ENCODE measurements at places on chromosomes 12 and 14. TPM values are rescaled to one million over a fixed set of nuclear protein-coding genes. Genes with fewer than 3 reads are reported as not detected.
A peak's percentile ranks its signal among the peaks of the same experiment; 100 is the strongest.

- no peaks in the 10 kb centered on the region for H3K36me3 ChIP-seq
- no peak overlapping the region for H3K27ac ChIP-seq
- H3K4me3 ChIP-seq, result no peak overlapping the region
- no peaks in the 10 kb centered on the region for H3K27me3 ChIP-seq
Observed at GRCh38 chr12:78101946-78102635, 271.4 kb downstream of the NAV3 start.

GRCh38 chr12:114012744-114013431 is 46.8 kb upstream of the RBM19 start:
- H3K27ac ChIP-seq, result no peak overlapping the region
- H3K4me3 ChIP-seq, result no peak overlapping the region
- peaks cover 9% of the 10 kb centered on the region for H3K27me3 ChIP-seq
- no peaks in the 10 kb centered on the region for H3K4me1 ChIP-seq
- no peaks in the 10 kb centered on the region for H3K36me3 ChIP-seq
- DNase-seq, result no peak

The NINJ2 gene
- total RNA-seq, result 7.5 TPM

The KLRB1 gene
- total RNA-seq, result 3.6 TPM

The AQP6 gene
- not detected for total RNA-seq

The TEX22 gene
- total RNA-seq, result 0.90 TPM

The SMIM41 gene
- not detected for total RNA-seq

The ABCC9 gene
- total RNA-seq, result not detected

DNA sequence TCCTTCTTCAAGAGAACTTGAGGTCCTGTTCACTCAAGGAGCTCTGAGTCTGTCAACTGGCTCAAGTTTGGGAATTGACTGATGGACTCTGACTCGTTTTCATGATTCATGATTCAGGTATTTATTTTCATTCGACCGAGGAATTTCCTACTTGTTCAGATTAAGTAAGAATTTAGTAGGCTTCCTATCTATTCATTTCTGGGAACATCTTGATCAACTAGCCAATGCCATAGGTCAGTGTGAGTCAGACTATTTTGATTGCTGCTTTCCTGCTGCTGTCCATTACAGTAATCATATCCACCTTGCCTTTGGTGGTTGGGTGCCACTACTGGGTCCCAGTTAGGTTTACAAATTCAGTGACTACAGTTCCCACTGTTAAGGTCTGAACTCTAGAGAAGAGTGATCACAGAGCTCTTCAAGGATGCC is 6.1 kb downstream of the FAM186A start:
- H3K36me3 ChIP-seq, result no peaks in the 10 kb centered on the region
- no peak overlapping the region for H3K4me3 ChIP-seq
- H3K27me3 ChIP-seq, result no peaks in the 10 kb centered on the region

The ESRRB gene
- 0.10 TPM for total RNA-seq

DNA sequence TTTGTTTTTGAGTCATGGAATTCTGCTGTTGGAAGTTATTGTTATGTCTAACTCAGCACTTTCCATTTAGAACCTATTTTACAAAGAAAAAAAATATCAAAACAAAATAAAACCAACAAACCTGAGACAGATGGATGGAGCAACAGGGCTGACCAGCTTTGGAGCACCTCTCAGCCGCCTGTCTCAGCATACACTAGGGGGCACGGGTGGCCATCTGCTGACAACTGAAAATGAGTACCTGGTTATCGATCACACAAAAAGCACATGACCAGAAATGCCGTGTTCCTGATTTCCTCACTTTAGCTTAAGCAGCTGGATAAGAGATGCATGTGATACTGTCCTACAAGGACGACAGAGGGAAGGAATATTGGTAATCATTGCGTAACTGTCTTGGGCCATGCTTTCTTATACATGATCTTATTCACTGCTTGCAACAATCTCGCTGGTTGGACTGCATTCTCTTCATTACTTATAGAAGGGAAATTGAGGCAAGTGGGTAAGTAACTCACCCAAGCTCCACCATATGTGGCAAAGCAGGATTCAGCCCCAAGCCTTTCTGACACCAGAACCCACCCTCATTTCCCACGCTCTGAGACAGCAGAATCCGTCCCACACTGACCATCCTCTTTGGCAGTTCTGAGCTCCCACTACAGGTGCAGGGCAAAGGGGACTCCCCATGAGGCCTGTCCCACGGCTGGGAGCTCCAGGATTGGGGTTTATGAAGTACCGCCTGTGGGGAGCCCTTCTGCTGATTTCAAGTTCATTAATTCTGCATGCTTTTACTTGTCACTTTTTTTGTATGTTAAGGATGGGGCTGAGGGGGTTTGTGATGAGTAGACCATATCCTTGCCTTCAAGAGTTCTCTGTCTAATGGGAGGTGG is 43.5 kb downstream of the C14orf132 start:
- H3K36me3 ChIP-seq, result no peaks in the 10 kb centered on the region
- no peak for DNase-seq
- no peak overlapping the region for H3K4me3 ChIP-seq
- H3K27ac ChIP-seq, result no peak overlapping the region
- H3K27me3 ChIP-seq, result peaks cover 6% of the 10 kb centered on the region

DNA sequence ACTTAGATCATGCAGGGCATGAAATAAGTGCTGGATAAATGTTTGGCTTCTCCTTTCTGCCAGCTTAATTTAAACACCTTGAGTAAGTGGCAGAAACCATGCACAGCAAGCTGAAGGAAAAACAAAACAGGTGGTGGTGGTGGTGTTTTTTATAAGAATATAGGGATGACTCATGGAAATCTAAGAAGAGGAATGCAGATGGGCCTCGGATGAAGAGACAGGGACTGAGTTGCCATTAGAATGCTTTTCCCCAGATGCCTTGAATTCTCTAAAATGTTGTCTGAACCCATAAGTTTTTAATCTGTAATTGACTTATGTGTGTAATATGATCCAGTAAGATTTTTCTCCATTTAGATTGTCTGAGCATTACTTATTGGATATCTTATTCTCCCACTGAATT is 93.1 kb upstream of the ZDHHC17 start:
- DNase-seq, result no peak
- peaks cover 3% of the 10 kb centered on the region for H3K4me1 ChIP-seq
- H3K4me3 ChIP-seq, result no peak overlapping the region
- peaks cover 2% of the 10 kb centered on the region for H3K27me3 ChIP-seq

- no peaks in the 10 kb centered on the region for H3K36me3 ChIP-seq
- DNase-seq, result peak; percentile 58
- H3K4me1 ChIP-seq, result no peaks in the 10 kb centered on the region
- H3K4me3 ChIP-seq, result no peak overlapping the region
- peaks cover 10% of the 10 kb centered on the region for H3K27me3 ChIP-seq
- H3K27ac ChIP-seq, result no peak overlapping the region
Observed at GRCh38 chr14:67420102-67420739, 8.3 kb upstream of the PLEK2 start.

DNA sequence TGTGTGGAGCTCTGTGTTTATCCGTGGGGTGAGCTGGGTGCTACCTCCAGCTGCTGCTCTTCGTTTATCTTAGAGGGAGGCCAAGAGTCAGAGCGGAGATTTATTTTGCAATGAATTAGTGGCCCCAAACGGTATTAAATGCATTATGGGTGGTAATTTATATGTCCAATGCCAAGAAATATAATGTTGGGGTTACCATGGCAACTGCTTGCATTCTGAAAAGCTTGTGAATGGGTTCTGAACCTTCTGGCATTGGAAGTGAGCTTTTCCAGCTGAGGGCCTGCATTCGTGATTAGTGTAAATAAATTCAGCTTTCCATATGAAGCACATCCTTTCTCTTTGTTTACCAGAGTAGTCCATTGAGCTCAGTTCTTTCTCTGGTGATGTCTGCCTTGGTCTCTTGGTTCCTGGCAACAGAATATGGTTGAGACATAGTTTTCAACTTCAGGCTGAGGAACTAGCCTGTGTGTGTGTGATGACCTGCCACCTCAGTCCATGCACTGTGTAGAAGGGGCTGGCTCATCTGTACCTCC is 51.8 kb downstream of the TRAF3 start:
- H3K4me3 ChIP-seq, result no peak overlapping the region
- no peak for DNase-seq
- H3K27ac ChIP-seq, result peak overlapping the region; percentile 67
- H3K4me1 ChIP-seq, result peaks cover 86% of the 10 kb centered on the region

The MNAT1 gene
- 38.5 TPM for total RNA-seq

The ARMH4 gene
- total RNA-seq, result 0.29 TPM

The SLC6A12 gene
- not detected for total RNA-seq

The KRT77 gene
- not detected for total RNA-seq

The C1S gene
- 2.0 TPM for total RNA-seq

The MEG3 gene
- not detected for total RNA-seq

GRCh38 chr12:108609537-108610335 is 11.9 kb upstream of the TMEM119 start:
- H3K4me1 ChIP-seq, result peaks cover 12% of the 10 kb centered on the region
- no peaks in the 10 kb centered on the region for H3K36me3 ChIP-seq
- H3K27me3 ChIP-seq, result peaks cover 3% of the 10 kb centered on the region
- DNase-seq, result no peak

The GCH1 gene
- 42.3 TPM for total RNA-seq

The LIN7A gene
- not detected for total RNA-seq

DNA sequence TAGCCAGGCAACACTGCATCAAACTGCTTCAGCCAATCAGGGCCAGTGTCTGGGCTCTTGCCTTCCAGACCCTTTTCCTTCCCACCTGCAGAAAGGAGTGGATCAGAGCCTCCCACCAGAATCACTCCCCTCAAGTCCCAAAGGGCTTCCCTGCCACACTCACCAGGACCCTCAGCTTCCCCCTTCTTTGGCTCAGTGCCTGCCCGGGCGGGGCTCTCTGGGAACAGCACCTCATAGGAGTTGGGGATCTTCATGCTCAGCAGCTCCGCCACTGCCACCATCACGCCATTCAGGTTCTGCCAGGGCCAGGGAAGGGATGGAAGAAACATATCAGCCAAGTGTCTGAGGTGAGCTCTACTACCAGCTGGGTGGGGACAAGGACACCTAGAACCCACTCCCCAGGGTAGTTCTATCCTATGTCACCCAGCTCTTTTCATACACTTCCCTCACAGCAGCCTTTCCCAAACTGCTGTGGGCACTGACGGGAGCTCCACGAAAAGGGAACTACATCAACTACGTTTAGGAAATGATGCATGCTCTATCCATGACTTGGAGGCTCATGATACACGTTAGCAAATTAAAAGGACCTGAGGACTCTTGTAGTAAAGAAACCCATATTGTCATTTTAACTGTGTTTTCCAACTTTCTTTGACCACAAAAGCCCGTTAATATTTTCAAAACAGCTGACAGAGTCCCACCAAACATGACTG is 9.4 kb upstream of the PRKAG1 start:
- DNase-seq, result no peak
- no peak overlapping the region for H3K27ac ChIP-seq
- no peaks in the 10 kb centered on the region for H3K27me3 ChIP-seq
- H3K36me3 ChIP-seq, result peaks cover 46% of the 10 kb centered on the region
